Left colon (tissue), 2 donors: ENCODE measurements at places on chromosomes 2 and 18. TPM values are rescaled to one million over a fixed set of nuclear protein-coding genes. Genes with fewer than 3 reads are reported as not detected.
A peak's percentile ranks its signal among the peaks of the same experiment; 100 is the strongest.

- DNase-seq = no peak
Measured at GRCh38 chr2:174086708-174087107, 121.5 kb upstream of the SP3 start.

DNA sequence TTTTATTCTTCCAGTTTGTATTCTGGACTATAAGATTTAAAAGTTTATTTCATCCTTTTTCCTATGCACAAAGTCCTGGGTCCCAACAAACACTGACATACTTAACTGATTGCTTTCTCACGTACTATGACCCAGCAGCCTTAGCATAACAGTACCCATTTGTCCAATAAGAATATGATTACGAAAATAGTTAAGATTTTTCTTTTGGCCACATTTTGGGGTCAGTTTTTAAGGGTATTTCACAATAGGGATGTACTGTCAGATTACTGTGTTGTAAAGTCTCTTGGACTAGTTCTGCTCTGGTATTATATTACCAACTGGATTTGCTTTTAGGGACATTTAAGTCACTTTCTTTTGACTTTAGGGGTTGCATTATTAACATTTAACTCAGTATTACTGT, 46.1 kb downstream of the TTC39C start:
- no peak for DNase-seq

- DNase-seq = no peak
Measured at GRCh38 chr2:209946539-209946938, 55.9 kb upstream of the RPE start.

GRCh38 chr2:73128841-73129535, 16.2 kb upstream of the RAB11FIP5 start:
- no peak for DNase-seq

GRCh38 chr18:35158728-35159450, 81.9 kb upstream of the ZNF397 start:
- peak; percentile 39 for DNase-seq

ACKR3 gene
- total RNA-seq = 8.5 TPM
